ENCODE measurements at places on chromosomes 6 and 20.

DNA sequence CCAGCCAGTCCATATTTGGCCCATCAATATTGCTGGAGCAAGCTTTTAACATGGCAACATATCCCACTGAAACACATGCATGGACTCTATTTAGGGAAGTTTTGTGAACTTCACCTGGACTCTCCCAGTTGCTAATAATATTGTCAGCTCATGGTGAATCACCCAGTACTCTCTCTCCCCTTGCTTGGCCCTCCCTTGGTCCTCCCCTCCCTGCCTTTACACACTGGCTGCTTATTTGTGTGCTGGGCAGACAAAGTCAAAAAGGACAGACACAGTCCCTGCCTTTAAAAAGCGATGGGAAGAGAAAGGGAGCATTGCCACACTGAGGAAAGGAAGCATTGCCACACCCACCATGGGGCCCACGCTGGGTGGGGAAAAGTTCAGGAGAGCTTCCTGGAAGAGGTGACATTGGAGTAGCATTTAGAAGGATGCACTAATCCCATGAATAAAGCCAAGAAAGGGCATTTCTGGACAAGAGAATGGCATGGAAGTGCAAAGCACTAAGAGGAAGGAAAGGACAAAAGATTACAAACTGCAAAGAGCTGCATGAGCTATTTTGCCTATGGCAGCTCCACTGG is 143.4 kb upstream of the EXOC2 start:
- H3K36me3 ChIP-seq = no peaks in the 10 kb centered on the region
- no peak overlapping the region for H3K4me3 ChIP-seq
- DNase-seq = no peak

DNA sequence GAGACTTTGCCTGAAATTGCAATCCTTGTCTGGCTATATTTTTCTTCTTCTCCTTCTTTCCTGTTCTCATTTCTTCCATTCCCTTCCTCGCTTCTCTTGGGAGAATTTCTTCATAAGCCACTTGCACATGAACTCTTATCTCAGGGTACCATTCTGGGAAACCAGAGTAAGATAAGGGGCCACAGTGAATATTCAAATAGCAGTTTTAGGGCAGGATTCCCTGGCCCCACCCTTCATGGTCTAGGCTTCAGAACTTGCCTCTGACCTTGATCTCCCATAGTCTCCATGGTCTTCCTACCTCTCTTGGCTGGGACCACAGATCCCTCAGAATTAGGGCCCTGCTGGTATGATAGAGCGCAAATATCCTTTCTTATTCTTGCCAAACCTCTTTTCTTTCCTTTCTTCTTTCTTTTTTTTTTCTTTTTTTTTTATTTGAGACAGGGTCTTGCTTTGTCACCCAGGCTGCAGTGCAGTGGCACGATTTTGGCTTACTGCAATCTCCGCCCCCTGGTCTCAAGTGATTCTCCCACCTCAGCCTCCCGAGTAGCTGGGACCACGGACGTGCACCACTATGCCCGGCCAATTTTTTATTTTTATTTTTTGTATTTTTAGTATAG is 123.0 kb upstream of the CITED2 start:
- no peaks in the 10 kb centered on the region for H3K36me3 ChIP-seq
- no peak overlapping the region for H3K27ac ChIP-seq
- no peak overlapping the region for H3K4me3 ChIP-seq
- no peak for DNase-seq
- no peaks in the 10 kb centered on the region for H3K4me1 ChIP-seq

DNA sequence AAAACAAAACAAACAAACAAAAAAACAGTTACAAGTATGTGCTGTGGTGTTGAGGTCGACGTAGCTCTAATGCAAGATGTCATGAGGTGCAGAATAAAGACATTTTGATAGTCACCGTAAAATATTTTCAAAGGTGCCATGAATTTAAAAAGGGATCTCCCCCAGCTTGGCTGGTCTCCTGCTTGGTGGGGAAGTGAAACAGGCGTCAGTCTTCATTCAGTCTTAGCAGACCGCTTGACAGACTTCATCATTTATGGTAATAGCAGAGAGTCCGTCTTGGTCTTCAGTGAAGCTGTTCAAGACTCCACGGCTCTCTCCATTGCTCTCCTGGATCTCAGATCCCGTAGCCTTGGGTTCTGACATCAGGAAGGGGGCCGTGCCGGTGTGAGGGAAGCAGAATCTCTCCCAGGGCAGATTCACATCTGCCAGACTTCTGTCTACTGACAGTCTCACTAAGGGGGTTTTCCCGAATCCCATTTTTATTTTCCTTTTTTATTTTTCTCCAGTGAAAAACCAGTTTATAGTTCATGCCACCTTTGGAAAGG is 1.6 kb downstream of the SLC24A3 start:
- H3K4me3 ChIP-seq = no peak overlapping the region
- no peak overlapping the region for H3K27ac ChIP-seq
- no peaks in the 10 kb centered on the region for H3K4me1 ChIP-seq
- DNase-seq = no peak
- no peaks in the 10 kb centered on the region for H3K27me3 ChIP-seq
- no peaks in the 10 kb centered on the region for H3K36me3 ChIP-seq

- H3K27ac ChIP-seq = no peak overlapping the region
- peaks cover 51% of the 10 kb centered on the region for H3K4me1 ChIP-seq
- no peak overlapping the region for H3K4me3 ChIP-seq
- no peaks in the 10 kb centered on the region for H3K36me3 ChIP-seq
- no peaks in the 10 kb centered on the region for H3K27me3 ChIP-seq
Observed at GRCh38 chr6:7171119-7171518, 63.4 kb downstream of the RREB1 start.

DNA sequence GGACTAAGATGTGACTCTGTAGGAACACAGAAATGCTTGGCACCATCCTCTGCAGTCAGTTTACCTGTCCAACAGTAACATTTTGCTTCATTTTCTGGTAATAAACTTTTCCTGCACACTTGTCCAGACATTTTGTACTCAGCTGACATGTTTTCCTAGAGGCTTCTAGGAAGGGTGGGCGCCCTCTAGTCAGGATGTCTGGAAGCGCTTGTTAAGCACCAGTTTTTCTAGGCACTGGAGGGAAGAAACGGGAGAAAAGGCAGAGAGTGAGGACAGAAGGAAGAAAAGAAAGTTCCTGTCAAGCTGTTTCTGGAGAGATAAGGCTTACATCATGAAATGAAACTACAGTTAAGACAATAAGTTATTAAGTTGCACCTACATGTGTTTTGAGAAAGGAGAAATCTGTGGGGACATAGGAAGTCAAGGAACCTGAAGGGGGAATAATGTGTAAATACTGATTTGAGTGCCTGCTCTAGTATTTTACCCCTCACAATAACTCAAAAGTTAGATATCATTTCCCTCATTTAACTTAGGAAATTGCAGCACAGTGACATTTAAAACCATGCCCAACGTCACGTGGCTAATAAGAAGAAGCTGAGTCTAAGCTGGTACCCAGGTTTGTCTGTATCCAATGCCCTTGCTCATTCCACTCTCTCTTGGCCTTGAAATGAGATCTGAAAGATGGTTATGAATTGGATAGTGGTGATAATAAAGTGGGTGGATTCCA is 42.7 kb upstream of the TNFRSF21 start:
- no peaks in the 10 kb centered on the region for H3K4me1 ChIP-seq
- H3K36me3 ChIP-seq = no peaks in the 10 kb centered on the region
- no peak overlapping the region for H3K4me3 ChIP-seq
- no peak overlapping the region for H3K27ac ChIP-seq
- DNase-seq = no peak
- H3K27me3 ChIP-seq = no peaks in the 10 kb centered on the region

DNA sequence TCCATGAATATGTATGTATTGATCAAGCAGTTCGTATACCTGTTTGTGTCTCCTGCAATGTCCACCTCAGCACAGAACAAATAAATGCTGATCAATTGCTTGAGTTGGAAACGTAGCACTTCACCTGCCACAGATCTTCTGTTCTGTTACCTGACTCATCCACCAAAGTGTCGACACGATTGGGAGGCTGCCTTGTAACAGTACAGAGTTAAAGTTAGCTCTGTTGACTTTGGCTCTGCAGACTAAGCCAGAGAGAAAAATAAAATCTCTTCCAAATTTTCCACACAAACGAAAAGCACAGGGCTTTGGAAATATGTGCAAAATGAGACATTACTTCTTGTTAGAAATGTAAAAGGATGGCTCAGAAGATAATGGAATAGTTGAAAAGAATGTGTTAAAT is 245.4 kb downstream of the NRN1 start:
- no peaks in the 10 kb centered on the region for H3K36me3 ChIP-seq
- H3K4me3 ChIP-seq = no peak overlapping the region
- peaks cover 15% of the 10 kb centered on the region for H3K4me1 ChIP-seq

DNA sequence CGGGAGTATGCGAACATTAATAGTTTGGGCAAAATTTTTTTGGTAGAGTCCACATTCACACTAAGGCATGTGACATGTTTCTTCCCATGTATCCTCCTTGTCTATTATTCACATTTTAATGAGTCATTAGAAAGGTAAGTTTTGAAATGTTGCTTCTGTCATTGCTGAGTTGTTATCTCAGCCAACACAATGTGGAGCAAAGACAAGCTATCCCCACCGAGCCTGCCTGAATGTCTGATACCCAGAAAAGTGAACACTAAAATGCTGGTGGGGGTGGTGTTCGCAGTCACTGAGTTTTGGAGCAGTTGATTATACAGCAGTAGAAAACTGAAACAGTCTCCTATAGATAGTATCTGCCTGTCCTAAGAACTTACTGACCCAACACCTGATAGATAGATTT is 68.3 kb upstream of the ASF1A start:
- no peaks in the 10 kb centered on the region for H3K27me3 ChIP-seq
- H3K4me1 ChIP-seq = no peaks in the 10 kb centered on the region
- no peak for DNase-seq
- H3K27ac ChIP-seq = no peak overlapping the region

GRCh38 chr6:26194816-26195375 is 107.7 kb downstream of the HFE start:
- peak overlapping the region; percentile 3 for H3K27ac ChIP-seq
- no peaks in the 10 kb centered on the region for H3K4me1 ChIP-seq
- H3K36me3 ChIP-seq = no peaks in the 10 kb centered on the region
- H3K4me3 ChIP-seq = no peak overlapping the region

DNA sequence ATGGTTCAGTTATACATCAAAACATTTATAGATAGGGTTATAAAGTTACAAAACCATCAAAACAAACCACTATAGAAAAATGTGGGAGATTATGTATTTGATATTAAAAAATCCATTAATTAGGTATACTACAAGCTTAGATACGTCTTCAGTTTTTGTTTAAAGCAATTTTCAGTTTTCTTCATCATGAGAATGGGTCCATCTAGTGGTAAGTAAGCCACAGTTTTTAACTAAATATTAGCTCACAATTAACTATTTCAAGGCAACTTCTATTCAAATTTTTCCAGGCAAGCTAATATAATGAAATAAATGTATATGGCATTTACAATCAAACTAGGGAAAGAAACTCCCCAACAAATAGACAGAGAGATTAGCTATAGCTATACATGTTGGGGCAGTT is 44.4 kb downstream of the RNGTT start:
- no peak overlapping the region for H3K4me3 ChIP-seq
- no peak for DNase-seq

DNA sequence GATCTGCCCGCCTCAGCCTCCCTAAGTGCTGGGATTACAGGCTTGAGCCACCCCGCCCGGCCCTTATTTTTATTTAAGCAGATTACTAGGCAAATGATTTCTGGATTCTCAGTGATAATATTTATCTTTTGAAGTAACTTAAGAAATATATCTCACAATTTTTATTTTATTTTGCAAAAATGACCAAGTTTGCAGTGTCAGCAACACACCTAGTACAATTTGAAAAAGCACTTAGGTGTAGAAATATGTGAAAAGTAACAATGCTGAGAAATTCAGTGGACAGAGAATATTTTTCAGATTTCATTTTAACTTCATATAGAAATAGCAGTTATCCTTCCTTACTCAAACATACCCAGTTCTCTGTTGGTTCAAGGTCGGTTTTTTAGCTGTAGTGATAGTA is 78.9 kb upstream of the XRN2 start:
- H3K36me3 ChIP-seq = no peaks in the 10 kb centered on the region
- H3K4me3 ChIP-seq = no peak overlapping the region
- no peak for DNase-seq
- no peaks in the 10 kb centered on the region for H3K27me3 ChIP-seq
- H3K4me1 ChIP-seq = no peaks in the 10 kb centered on the region

GRCh38 chr6:131317516-131317915 is 182.2 kb downstream of the AKAP7 start:
- H3K4me3 ChIP-seq = no peak overlapping the region
- no peaks in the 10 kb centered on the region for H3K36me3 ChIP-seq
- H3K27ac ChIP-seq = no peak overlapping the region
- H3K4me1 ChIP-seq = no peaks in the 10 kb centered on the region

DNA sequence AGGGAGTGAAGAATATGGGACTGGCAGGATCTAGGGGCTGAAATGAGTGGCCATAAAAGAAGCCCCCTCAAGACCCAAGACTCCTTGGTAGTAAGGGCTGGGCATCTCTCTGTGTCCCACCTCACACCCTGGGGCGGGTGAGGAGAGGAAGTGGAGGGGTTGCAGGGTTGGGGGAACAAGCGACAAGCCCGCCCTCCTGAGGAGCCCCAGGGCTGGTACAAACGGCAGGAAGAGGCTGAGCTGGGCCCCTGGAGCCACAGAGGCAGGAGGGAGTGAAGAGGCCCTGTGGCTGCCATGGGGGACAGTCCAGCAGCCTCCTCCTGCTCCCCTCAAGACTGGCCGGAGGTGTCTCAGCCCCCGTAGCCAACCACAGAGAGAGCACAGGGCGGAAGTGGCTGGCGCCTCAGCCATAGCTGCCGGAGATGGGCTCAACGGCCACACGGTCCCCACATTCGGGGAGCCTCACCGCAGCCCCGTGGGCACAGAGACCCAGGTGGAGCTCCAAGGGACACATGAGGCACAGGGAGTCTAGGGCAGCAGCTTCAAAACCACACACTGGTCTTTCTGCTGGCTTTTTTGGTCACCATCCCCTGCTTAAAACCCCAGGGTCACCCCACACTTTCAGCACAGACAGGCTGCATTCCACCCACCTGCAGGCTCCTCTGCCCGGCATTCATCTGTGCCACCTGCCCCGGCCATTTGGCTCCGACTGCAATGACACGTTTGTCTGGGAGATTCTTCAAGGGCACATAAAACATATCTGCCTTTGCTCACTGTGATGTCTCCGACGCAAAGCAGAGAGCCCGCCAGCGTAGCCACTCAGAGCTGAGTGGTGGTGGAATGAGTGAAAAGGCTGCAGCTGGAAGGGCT is 524 bp downstream of the C20orf203 start:
- H3K36me3 ChIP-seq = no peaks in the 10 kb centered on the region
- H3K4me1 ChIP-seq = peaks cover 17% of the 10 kb centered on the region
- H3K27me3 ChIP-seq = no peaks in the 10 kb centered on the region
- H3K27ac ChIP-seq = no peak overlapping the region

- H3K27ac ChIP-seq = peak within 1 kb of the TSS; percentile 77
- no peaks in the 10 kb centered on the region for H3K27me3 ChIP-seq
- peak within 1 kb of the TSS; percentile 86 for H3K4me3 ChIP-seq
- H3K4me1 ChIP-seq = peaks cover 7% of the 10 kb centered on the region
- peak; percentile 97 for DNase-seq
Observed at GRCh38 chr6:83859410-83860358, at the start of gene CYB5R4. Gene CYB5R4, plus strand, starts transcription at chr6:83859689. Its CDS starts 94 bp downstream, at chr6:83859783.

- no peak for DNase-seq
- no peaks in the 10 kb centered on the region for H3K27me3 ChIP-seq
- H3K4me1 ChIP-seq = peaks cover 23% of the 10 kb centered on the region
- no peak overlapping the region for H3K27ac ChIP-seq
- H3K36me3 ChIP-seq = no peaks in the 10 kb centered on the region
Observed at GRCh38 chr20:63254606-63255384, 532 bp upstream of the NKAIN4 start.
